ENCODE measurements at places on chromosomes 6 and 20.

- no peak for DNase-seq
Observed at GRCh38 chr20:33645396-33645795, 16.7 kb upstream of the C20orf144 start.

DNA sequence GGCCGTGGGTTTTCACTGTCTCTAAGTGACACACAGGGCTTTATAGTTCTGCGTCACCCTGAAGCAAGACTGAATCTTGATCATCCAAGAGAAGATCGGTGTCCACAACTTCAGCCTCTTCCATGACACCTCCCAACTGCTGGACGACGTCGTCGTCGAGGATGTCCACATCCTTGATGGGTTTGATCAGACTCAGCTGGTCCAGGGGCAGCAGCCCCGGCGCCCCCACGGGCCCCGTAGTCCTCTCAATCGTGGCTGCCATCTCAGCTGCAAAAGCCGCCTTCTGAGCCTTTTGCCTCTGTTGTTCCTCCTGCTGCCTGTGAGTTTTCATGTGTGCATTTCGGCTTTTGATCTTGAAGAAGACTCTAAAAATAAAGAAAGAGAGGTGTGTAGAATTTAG is 10.6 kb upstream of the MRPS10 start:
- DNase-seq, result no peak

DNA sequence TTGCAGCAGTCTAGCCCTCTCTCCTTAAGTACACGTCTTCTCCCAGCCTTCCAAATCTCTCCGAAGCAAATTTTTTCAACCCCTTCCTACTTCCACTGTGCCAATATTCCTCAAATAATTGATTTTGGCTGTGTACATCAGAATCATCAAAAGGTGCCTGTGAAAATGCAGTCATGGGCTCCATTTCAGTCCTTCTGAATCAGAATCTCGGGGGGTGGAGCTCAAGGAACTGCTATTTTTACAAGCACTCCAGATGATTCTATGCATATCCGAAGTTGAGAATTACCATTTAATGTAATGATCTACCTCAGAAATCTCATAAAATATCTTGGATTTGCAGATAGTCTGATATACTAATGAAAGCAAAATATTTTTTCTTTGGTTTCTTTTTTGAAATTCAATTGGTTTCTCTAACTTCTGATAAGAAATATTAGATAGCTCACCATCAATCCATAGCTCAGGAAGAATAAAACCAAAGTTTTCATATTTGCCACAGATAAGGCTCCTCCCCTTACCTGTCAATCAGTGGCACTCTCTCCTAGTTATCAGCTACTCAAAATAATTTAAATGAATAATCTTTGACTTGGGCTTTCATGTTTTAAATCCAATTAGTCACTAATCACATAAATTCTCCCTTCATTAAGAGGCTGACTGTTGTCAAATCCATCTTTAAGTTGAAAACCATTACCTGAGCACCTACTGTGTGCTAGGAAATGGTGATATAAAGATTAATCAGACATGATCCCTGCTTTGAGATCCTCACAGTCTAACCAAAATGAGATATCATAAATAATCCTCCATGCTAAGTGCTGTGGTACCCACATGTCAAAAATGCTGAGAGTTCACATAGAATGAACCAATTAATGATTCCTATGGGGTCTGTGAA is 36.4 kb upstream of the STXBP5 start:
- DNase-seq, result no peak

DNA sequence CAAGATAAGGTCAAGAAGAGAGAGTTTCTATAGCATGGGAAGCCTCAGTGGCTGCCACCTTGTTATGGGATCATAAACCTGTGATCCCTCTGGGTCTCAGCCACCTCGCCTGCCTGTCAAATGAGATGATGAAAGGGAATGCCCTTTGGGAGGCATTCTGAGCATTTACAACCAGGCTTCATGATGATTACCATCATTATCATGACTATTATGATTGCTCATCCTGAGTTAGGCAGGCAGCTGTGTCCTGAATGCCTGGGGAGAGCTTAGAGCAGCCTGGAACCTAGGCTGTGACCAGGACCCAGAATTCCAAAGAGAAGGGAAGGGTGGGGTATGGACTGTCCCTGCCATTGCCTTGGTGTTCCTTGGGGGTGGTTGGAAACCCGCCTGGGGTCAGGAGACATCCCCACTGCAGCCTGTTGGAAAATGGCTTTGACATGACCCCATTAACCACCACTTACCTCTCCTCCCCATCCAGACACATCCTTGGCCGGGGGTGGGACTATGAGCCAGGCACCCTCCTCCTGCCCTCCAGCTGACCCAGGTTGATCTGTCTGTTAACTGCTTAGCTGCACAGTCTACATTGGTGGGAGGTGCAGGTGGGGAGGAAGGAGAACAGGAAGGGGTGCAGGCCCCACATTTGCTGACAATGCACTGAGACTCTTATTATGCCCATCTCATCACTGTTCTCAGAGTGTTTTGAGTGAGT is 51.9 kb downstream of the LRFN2 start:
- DNase-seq, result no peak

GRCh38 chr6:88179692-88180091 is 13.5 kb upstream of the CNR1 start:
- DNase-seq, result no peak

GRCh38 chr20:45552456-45552855 is 5.3 kb upstream of the EPPIN start:
- peak; percentile 78 for DNase-seq

DNA sequence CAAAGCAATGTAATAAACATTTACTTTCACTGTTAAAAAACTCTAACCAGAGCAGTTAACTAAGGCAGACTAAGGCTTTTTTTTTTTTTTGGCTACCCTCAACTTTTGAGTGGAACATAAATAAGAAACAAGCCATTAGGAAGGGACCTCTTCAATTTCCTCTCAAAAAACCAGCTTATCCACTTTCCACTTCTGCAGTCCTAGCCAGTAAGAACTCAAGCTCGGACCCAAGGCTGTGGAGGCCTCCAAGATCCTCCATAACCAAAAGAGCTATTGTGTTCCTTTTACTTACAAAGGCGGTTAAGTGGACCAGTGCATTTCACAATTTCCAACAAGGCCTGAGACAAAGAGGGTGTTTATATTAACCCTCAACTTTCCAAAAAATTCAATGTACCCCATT is 5.3 kb downstream of the KCNK5 start:
- peak; percentile 54 for DNase-seq

DNA sequence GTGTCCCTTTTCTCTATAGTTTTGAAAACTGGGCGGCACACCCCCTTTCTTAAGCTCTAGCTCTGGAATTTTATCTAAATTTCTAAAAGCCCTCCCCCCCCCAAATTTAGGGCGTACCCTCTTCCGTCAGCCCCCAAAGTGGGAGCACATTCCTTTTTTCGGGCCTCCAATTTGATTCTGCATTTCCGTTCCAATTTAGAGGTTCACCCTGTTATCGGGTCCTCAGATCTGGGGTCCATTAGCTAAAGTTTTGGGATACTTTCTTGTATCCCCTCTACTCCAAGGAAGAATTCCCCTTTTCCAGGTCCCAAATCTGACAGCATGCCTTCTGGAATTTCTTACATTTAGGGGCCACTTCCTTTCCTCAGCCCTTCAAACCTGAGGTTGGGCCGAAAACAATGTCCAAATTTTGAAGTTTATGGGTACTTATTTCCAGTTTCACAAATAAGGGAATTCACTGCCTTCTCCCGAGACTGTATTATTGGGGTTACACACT is 796 bp downstream of the PHF20 start:
- no peak for DNase-seq

DNA sequence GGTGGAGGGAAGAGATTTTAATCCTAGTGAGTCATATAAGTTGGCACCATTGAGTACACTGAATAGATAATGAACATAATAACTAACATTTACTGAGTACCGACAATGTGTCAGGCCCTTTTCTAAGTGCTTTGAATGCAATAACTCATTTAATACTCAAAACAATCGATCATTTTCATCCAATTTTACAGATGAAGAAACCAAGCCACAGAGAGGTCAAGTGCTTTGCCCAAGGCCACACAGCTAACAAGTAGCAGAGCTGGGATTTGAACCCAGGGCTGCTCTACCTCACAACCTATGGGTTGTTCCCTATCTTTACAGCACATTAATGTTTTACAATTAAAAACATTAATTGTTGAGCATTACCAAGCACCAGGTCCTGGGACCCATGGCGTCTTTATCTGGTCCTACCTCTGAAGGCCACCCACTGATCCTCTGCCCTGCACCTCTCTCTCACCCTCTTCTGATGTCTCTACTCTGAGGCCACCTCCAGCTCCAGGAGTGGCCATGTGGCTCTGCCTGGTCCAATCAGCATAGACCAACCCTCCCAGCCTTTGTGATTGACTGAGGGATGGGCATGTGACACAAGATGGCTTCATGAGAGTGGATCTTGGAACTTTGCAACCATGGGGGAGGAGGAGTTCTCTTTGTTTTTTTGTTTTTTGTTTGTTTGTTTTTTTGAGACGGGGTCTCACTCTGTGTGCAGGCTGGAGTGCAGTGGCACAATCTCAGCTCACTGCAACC is 83.9 kb downstream of the KCNB1 start:
- DNase-seq, result no peak

DNA sequence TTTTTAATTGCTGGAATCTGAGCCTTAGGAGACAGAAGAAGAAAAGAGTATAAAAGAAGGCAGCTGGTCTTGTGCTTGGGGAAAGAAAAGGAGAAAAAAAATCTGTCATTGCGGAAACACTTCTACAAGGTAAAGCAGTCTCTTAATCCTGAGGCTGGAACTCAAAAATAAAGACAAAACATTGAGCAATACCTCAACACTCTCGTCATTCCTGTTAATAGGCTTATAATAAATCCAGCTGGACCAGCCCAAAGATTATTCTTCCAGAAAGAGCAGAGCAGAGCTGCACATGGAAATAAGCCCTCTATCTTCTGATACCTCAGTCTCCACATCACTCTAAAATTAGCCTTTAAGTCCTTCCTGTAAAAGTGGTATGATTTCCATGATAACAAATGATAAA is 62.0 kb upstream of the HIVEP1 start:
- no peak for DNase-seq

DNA sequence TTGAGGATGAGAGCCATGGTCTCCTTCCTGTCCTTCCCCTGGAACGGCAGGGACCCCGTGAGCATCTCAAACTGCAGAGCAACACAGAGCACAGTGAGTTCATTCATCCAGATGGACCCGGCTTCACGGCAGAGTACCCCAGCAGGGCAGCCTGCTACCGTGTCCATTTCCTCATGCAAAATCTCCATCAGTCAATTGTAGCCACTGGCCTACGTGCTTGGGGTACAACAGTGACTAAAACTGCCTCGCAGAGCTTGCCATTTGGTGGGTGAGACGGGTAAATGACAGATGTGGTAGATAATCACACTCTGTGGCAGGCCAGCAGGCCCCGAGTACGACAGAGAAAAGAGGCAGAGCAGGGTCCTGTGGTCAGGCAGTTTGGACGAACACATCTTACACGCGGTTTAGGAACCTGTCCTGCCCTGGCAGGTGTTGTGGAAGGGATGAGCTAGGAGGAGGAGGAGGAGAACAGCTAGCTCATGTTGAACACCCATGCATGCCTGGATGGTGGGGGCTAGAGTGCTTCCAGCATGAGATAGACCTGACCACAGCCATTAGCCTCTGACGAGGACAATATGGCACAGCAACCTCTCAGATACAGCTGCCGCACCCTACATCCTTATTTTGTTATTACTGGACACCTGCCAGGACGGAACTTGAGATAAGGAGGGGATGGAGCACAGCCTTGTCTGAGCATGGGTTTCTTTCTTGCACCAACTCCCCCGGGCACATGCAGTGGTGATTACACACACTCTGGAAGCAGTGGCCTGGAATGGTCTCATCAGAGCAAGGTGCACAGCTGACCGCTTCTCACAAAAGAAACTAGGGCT is 95.6 kb downstream of the RAMACL start:
- DNase-seq, result peak; percentile 80
